ENCODE measurements at places on chromosomes 5 and 9.

DNA sequence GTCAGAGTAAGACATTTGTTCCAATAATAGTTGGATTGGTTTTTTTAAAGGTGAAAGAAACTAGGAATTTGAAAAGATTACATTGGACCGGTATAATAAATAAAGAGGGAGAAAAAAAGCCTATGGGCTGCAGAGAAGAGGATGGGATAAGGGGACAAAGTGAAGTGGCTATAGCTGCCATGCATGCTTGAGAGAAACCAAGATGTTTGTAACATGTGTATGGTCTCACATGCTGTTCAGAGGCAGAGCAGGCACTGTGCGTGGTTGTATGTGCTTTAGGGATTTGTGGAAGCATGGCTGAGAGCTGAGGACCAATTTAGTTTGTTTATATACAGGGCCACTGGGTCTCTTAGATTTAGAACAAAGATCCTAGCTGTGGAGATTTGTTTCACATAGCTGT lies 32.7 kb downstream of the LNPEP start:
- no peak for DNase-seq

GRCh38 chr5:89297066-89297465 lies 414.1 kb upstream of the MEF2C start:
- no peak for DNase-seq

GRCh38 chr5:103208460-103208859 lies 50.1 kb upstream of the MACIR start:
- no peak for DNase-seq

GRCh38 chr5:53431665-53432064 lies 48.8 kb upstream of the FST start:
- DNase-seq, result no peak

DNA sequence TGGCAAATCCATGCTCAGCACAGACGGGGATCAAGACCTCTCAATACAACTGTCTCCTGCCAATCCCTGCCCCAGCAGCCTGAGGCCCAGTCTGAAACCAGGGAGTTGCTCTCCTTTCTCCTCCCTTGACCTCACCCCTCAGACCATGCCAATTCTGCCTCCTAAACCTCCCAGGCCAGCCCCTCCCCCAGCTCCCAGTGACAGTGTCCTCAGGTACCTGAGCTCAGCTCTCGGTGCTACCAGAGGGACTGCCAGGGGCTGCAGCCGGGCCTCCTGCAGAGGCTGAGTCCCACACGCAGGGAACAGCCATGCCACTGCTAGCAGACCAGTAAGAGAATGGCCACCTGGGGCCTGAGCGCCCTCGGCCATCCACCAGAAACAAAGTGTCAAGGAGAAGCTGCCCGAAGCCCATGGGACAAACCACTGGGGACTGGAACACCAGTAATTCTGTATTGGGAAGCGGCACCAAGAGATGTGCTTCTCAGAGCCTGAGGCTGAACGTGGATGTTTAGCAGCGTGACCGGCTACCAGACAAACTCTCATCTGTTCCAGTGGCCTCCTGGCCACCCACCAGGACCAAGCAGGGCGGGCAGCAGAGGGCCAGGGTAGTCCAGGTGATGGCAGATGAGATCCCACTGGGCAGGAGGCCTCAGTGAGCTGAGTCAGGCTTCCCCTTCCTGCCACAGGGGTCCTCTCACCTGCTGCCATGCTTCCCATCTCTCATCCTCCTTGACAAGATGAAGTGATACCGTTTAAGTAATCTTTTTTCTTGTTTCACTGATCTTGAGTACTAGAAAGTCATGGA lies 557 bp upstream of the IL3 start:
- no peak for DNase-seq

- DNase-seq, result no peak
Observed at GRCh38 chr5:147400126-147400809, 109.6 kb downstream of the DPYSL3 start.

GRCh38 chr9:96663506-96664120 lies 8.5 kb upstream of the PRXL2C start:
- no peak for DNase-seq

DNA sequence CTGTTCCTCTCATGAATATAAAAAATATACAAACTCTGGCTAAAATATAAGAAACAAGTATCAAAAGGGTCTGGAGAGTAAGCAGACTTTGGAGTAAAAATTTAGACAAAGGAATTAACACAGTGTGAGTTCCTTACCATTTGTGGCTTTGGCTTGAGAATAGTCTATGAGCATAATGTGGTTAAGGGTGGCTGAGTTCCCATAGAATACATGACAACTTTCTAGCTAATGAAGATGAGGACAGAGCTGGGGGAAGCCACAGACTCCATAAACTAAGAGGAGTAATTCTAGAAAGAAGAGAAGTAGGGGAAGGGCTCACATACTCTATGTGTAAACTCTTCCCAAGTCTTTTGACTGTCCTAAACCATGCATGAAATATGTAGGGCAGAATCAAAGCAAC lies 79.4 kb downstream of the CAAP1 start:
- DNase-seq, result no peak

DNA sequence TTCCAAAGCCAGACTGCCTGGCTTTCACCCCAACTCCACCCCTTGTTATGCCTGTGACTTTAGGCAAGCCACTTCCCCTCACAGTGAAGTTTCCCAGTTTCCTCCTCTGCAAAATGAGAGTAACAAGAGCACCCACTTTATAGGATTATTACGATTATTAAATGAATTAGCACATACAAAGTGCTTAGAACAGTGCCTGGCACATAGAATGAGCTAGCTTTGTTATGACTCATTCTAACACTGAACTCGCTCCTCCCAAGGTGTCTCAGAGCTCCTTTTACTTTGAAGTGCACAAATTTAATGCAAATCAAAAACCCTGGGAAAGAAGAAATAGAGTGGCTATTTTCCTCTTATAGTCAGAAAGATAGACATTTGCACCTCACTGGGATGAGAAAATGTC lies 34.3 kb downstream of the DNAH5 start:
- no peak for DNase-seq

- DNase-seq, result no peak
Observed at GRCh38 chr9:112887381-112887780, 3.3 kb downstream of the SLC46A2 start.

GRCh38 chr5:143878430-143878829 lies 66.5 kb downstream of the HMHB1 start:
- no peak for DNase-seq

DNA sequence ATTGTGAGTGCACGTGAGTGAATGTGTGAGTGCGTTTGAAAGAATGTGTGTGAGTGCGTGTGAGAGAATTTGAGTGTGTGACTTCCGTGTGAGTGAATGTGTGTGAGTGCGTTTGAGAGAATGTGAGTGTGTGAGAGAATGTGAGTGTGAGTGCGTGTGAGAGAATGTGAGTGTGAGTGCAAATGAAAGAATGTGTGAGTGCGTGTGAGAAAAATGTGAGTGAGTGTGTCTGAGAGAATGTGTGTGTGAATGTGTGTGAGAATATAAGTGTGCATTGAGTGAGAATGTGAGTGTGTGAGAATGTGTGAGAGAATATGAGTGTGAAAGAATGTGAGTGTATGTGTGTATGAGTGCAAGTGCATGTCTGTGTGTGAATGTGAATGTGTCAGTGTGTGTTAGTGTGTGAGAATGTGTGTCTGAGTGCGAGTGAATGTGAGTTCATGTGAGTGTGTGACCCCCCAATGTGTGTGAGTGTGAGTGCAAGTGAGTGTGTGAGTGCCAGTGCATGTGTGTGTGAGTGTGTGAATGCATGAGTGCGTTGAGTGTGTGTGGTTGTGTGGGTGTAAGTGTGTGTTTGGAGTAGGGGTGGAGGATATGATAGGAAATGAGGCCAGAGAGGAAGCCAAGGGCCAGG lies 37.9 kb upstream of the LHX2 start:
- DNase-seq, result no peak

DNA sequence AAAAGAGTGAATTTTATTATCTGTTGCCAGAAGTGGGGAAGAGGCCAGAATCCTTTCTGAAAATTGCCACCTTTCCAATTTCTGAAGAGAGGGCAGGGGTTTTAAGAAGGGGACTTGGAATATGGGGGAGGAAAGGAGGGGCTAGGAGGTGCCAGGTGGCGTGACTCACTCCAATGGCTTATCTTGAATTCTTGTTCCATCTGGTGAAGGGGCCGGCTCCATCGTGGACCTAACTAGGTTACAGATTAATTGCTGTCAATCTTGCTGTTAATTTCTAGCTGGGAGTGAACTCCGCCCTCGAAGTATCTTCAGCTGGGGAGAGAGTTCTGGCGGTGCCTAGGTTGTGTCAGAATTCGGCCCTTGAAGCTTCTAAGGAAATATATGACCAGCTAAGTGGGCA lies 138.7 kb downstream of the YTHDC2 start:
- DNase-seq, result no peak

- no peak for DNase-seq
Observed at GRCh38 chr9:36037549-36038122, 923 bp downstream of the RECK start.

DNA sequence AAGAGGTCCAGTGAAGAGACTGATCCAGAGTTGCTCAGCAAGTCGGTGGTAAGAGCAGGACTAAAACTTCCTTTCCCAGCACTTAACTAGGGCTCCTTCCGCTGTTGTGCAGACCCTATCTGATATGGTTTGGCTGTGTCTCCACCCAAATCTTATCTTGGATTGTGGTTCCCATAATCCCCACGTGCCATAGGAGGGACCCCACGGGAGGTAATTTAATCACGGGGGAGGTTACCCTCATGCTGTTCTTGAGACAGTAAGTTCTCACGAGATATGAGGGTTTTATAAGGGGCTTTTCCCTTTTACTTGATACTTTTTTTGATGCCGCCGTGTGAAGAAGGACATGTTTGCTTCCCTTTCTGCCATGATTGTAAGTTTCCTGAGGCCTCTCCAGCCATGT lies 221.9 kb upstream of the GLRA1 start:
- DNase-seq, result no peak

- DNase-seq, result no peak
Observed at GRCh38 chr9:75490326-75490725, 400.1 kb upstream of the PCSK5 start.

DNA sequence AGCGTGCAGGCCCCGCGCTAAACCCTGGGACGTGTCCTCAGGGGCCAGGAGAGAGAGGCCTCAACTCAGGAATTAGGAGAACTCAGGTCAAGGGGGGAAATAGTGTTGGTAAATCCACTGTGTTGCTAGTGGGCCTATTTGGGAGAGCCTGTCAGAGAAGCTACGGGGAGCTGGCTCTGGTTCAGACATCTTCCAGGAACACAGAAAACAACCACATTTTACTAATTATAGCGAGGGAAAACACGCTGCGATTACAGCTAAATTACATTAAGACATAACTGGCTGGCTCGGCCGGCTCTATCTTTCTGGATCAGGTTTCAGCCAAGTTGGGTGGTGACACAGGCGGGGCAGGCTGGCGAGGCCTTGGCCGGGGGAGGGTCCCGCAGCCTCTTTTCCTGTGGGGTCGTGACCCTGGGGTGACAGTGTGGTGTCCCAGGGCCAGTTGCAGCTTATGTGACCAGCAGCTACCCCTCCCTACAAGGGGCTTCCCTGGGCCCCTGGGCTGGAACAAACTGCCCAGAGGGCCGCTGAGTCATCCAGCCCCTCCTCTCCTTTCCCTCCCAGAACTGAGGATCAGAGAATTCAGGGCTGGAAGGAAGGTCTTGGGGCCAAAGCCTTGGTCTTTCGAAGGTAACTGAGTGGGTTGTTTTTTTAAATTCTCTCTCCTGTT lies 75.1 kb downstream of the FGF18 start:
- no peak for DNase-seq

GRCh38 chr9:101516655-101517054 lies 17.0 kb upstream of the RNF20 start:
- DNase-seq, result no peak

GRCh38 chr9:123828449-123828848 lies 101.5 kb downstream of the DENND1A start:
- no peak for DNase-seq

- DNase-seq, result no peak
Observed at GRCh38 chr5:172452398-172453205, 1.7 kb downstream of the SH3PXD2B start.

GRCh38 chr9:29548436-29548835 lies 1975.2 kb upstream of the C9orf72 start:
- DNase-seq, result no peak

DNA sequence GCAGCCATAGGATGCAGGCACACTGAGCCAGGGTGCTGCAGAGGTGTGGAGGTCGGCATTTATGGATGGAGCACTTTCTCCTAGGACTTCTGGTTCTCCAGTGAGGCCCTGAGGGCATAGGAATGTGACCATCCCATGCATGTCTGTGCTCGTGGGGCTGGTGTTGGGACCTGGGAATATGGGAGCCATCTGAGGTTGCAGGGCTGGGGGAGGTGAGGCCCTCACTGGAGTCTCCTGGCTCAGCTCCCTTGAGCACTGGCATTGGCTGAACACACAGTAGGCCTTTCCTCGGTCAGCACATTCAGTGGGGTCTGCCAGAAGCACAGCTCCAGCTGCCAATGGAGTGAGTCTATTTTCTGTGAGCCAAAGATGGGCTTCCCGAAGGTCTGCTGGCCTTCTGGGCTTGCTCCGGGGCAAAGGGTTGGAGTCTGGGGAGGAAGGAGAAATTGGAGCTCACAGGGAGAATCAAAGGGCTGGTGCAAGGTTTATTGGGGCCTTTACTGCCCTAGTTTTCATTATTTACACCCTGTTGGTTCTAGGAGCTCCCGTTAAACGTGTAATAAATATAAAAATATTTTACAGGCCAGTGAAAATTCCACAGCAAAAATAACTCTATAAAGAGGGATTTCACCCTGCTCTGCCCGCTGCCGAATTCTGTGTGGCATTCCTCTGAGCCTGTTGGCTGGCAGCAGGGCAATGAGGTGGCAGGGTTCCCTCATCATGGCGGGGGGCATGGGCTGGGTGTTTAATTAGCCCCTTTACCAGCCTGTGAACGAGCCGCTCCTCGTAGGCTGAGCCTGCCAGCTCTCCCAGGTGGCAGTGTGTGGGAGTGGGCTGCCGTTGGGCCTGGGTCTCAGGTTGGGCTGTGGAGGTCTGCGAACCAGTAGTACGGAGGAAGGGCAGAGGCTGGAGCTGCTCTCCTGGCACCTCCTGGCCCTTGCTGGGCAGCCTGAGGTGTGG lies 31.6 kb upstream of the PITX1 start:
- no peak for DNase-seq

DNA sequence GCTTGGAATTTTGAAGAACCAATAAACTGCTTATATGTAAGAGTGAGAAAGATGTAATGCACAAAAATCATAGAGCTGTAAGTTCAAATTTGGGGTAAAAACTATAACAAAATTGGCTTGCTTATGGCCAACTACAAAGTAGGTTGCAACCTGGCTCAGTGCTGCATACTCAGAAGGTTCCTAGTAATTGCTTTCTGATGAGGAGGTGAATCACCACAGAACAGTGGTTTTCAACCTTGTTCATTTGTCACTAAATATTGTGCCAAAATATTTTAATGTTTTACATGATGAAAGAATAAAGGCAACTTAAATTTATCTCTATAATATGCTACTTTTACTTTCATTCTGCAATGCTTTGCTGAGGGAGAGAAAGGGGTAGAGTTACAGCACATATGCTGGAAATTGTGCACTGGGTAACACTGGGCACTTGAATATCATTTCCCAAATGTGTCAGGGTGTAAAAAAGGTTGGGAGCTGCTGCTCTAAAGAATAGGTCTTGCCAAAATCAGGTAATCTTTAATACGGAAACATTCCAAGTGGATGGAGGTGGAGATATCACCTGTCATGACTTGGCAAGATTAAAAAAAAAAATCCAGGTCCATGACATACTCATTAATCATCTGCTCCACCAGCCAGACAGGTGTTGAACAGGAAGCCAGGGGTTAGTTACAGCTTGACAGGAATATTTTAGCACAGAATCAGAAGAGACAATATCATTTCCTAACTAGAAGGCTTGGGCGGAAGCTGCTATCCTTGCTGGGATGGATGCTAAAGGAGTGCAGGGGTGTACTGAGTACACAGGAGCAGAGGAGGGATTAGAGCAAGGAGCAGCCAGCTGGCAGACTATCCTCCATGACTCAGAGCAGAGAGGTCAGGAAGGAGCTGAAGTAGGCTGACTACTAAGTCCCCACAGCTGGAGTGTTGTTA lies 34.6 kb upstream of the CCL21 start:
- no peak for DNase-seq

Measured in nucleus accumbens (tissue), 56 donors.